ENCODE measurements at places on chromosomes 7 and 10.

- peak; percentile 9 for DNase-seq
Observed at GRCh38 chr7:114921631-114922025, 266 bp upstream of the MDFIC start.

DNA sequence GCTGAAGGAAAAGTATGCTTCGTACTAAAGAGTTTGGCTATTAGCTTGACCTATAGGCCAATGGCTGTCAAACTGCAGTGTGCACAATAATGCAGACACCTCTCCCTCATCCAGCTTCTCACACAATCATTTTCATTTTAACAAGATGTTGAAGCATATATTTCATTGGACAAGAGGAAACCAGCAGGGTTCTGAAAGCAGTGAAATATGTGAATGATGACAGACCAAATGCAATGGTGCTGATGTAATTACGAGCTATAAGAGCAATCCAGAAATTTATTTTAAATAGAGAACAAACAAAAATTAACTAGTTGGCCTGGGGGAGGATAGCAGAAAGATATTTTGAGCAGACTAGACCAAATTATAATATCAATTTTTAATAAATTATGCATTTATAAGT is 331.5 kb upstream of the AKR1E2 start:
- DNase-seq = no peak

DNA sequence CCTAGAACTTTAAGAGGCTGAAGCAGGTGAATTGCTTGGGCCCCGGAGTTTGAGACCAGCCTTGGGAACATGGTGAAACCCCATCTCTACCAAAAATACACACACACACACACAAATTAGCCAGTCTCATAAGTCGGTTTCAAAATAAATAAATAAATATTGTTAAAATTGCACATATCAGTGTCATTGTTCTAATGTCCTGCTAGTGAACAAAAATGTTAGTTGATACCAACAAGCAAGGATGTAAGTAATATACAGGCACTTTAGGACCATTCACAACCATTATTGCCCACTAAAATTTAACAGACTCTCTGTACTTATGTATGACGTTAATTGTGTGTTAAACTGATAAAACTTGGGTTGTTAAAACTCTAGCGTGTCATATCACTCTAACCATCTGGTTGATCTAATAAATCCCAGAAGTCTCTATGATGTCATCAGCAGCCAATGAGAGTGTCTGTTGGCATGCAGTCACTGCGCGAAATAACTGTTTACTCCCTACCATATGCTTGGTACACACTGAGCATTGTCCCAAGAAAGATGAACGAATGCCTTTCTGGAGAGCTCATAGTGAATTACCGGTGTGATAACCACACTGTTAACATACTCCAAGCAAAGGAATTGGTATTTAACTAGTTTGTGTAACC is 30.4 kb upstream of the OTUD1 start:
- DNase-seq = no peak

- no peak for DNase-seq
Observed at GRCh38 chr7:24702755-24703154, 54.5 kb downstream of the GSDME start.

- DNase-seq = no peak
Observed at GRCh38 chr10:21975378-21975990, 28.0 kb downstream of the DNAJC1 start.

DNA sequence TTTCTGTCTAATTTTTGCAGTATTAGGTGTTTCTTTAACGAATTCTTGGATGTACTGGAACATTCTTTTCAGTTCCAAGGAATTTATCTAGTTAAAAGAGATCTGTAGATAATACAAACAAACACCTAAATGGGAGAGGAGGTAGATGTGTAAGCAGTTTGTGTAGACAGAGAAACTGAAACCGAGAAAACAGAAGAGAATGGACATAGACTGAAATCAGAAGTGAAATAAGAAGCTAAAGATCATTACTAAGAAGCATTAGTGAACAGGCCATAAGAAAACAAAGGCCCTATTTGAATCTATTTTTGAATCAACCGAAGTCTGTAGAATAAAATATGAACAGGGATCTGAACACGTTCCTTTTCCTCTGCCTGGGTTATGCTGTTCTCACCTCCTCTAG is 26.5 kb upstream of the TMEM229A start:
- no peak for DNase-seq

DNA sequence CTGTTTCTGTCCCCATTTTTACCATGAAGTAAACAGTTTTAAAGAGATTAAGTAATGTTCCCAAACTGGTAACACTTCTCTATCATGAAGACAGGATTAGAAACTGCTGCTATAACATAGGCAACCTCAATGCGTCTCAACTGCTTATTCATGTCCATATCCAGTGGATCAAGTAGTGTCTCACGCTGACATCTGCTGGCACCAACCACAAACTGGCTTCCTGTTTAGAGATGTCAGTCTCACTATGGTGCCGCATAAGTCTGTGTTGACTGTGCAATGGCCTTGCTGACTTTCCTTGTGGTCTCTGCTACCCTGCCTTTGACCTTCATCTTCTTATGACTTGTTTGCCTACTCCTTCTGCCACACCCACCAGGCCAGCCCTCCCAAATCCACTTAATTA is 369.6 kb upstream of the DPP6 start:
- DNase-seq = no peak

DNA sequence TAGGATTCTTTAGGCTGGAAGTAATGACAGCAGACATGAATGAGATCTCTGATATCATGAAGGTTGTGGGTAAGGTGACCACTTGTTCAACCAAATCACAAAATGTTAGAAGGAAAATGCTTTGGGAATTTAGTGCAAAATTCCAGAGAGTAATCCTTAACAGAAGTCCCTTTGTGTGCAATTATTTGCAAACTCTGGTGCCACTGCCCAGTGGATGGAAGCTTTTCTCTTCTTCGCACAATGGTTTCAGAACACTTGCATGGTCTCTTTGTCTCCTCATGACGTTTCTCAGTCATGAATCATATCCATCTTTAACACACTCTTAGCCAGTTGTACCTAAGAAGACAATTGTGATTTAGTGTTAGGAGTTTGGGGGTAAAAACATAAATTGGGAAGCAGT is 570.4 kb upstream of the ANKRD30A start:
- no peak for DNase-seq

GRCh38 chr10:108169846-108170245 is 1005.3 kb upstream of the SORCS1 start:
- DNase-seq = no peak
